ENCODE measurements at places on chromosomes 1 and 21. TPM values are rescaled to one million over a fixed set of nuclear protein-coding genes. Genes with fewer than 3 reads are reported as not detected.

DNA sequence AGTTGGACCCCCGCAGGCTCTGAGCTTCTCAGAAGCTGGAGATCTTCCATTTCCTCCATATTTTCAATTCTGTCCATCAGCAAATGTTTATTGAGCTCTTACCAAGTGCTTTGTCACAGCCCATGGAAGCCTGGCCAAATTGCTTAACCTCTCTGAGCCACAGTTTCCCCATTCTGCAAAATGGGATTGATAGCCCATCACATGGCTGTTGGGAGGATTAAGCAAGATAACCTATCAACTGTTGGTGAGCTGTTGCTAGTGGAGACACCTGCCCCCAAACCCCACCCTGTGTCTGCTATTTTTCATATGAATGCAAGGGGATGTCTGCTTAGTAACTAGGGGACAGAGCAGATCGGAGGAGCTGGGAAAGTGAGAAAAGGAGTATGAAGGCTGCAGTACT is 38.3 kb downstream of the CD34 start:
- DNase-seq = no peak

DNA sequence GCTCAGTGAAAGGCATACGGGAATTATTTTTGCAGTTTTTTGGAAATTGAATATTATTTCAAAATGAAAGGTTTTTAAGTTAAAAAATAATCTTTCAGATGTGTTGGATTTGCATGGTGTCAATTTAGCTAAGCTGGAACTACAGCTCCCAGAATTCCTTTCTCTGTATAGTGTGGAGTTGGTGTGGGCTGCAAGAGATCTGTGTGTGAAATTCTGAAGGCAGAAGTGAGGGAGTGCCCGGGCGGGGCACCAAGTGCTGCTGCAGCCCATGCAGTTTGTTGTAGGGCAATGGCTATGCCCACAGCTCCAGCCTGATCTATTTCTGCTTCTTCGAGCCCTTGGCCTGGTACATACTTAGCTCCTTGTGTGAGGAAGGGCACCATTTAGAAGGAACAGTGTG is 60.5 kb upstream of the CSF1 start:
- no peak for DNase-seq

- DNase-seq = no peak
Measured at GRCh38 chr1:15758953-15759661, 512 bp downstream of the FBLIM1 start.

- no peak for DNase-seq
Measured at GRCh38 chr21:40489001-40489400, 358.0 kb downstream of the DSCAM start.

DNA sequence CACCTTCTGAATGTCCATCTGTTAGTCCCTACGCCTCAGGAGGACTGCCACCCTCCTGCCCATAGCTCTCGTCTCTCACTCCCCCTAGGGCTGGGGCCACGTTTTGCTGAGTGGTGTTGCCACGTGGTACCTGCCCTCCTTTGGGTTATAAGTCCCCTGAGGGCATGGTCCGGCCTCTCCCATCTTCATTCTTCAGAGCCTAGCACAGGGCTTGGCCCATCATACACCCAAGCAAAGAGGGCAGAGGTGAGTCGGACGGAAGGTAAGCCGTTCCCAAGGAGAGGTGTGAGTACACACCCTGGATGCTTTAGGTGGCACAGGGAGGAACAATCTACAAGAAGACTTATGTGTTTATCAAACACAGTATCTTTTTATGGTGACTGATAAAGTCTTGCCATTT is 10.9 kb downstream of the PADI2 start:
- DNase-seq = no peak

CD5L gene
- not detected for total RNA-seq

SPATA17 gene
- total RNA-seq = not detected

GRCh38 chr1:182102043-182102416 is 40.5 kb upstream of the ZNF648 start:
- DNase-seq = no peak
